ENCODE measurements at places on chromosomes 16 and 17.
A peak's percentile ranks its signal among the peaks of the same experiment; 100 is the strongest.

DNA sequence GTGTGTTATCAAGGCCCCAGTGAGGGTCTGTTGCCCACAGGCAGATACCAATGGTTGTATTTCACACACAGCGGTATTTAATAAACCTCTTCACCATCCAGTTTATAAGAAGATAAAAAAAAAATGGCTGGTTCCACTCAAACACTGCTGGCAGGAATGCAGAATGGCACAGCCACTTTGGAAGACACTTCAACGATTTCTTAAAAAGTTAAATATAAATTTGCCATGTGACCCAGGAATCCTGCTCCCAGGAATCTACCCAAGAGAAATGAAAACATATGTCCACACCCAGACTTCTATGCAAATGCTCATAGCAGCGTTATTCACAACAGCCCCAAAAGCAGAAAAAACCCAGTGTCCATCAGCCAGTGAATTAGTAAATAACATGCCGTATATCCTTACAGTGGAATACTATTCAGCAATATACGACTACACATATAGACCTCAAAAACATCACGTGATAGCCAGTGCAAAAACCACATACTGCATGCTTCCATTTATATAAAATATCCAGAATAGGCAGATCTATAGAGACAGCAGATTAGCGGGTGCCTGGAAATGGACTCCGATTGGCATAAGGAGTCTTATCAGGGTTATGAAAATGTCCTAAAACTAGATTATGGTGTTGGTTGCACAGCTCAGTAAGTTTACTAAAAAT, 38.7 kb downstream of the XYLT1 start:
- DNase-seq, result no peak

GRCh38 chr17:32020943-32021614, 13.9 kb downstream of the LRRC37B start:
- DNase-seq, result no peak

DNA sequence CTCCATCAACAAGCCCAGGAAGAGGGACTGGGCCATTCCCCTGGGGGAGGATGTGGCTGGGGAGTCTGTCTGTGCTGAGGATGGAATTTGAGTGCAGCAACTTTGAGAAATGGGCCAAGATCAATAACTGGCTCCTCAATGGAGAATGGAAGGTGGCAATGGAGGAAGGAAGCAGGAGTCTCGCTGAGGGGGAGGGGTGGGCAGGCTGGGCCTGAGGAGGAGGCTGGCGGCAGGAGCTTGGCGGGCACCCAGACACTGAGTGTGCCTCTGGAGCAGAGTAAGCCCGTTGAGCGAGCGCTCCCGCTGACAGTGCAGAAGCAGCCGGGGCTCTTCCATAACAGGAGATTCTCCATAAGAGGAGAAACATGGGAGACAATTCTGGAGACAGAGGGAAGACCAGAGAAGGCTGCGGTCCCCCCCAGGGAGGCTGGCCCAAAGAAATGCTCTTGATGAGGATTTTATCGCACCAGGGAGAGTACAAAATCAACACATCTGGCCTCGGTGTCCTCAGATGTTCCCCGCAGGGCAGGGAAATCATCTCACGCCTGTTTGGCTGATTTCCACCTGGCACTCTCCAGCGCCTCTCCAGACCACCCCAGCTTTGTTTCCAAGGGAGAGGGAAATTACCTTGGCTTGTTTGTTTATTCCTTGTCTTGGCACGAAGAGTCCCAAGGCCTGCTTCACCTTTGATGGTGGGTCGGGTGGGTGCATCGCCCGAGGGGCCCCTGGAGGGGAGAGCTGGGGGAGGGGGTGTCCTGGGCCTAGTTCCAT, 2.8 kb upstream of the MMP15 start:
- peak; percentile 68 for DNase-seq

GRCh38 chr16:67421030-67421429, 4.8 kb upstream of the ZDHHC1 start:
- DNase-seq, result no peak

- DNase-seq, result no peak
These were observed 25.8 kb downstream of the USP10 start for GRCh38 chr16:84725481-84726078.

GRCh38 chr16:75965504-75966374, 239.4 kb upstream of the CPHXL start:
- no peak for DNase-seq

All from IMR-90 (cell line).